ENCODE measurements at places on chromosomes 1 and 21.

GRCh38 chr1:116699605-116700004 is 32.1 kb upstream of the IGSF3 start:
- no peak for DNase-seq

DNA sequence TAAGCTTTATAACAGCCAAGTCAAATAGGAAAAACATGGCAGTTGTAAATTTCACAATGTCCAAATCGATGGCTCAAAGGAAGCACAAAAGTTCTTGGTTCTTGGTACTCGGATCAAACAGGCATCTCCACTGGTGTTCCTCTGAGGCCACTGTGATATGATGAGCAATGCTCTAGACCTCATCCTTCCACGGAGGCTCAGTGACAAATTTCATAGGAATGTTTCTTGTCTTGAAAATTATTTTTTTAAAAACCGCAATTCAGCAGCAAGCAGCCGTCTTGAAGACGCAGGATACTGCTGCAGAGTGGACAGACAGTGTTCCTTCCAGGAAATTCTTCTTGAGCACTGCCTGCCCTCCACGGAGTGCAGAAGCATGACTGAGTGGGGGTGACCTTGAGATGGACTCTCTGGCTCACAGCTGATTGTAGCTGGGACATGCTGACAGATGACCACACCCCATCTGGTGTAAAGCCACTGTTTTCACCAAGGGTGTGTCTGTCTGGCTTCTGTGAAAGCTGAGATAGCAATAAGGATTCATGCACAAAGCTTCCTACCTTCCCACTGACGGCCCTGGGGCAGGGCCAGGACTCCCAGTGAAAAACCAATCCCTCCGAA is 61.9 kb downstream of the TIAM1 start:
- no peak for DNase-seq

GRCh38 chr1:210754878-210755665 is 378.9 kb downstream of the KCNH1 start:
- DNase-seq, result no peak

DNA sequence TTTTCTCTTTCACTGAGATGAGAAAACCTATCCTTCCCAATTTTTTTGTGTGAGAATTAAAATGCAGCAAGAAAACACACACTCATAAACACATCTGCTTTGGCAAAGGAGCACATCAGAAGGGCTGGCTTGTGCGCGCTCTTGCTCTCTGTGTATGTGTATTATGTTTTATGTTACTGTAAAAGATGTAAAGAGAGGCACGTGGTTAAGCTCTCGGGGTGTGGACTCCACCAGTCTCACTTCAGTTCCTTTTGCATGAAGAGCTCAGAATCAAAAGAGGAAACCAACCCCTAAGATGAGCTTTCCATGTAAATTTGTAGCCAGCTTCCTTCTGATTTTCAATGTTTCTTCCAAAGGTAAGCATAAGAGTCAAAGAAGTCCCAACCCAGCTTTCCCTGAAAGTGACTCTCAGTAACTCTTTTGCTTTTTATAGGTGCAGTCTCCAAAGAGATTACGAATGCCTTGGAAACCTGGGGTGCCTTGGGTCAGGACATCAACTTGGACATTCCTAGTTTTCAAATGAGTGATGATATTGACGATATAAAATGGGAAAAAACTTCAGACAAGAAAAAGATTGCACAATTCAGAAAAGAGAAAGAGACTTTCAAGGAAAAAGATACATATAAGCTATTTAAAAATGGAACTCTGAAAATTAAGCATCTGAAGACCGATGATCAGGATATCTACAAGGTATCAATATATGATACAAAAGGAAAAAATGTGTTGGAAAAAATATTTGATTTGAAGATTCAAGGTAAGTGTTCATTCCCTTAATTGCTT is at the start of gene CD2:
CD2 (plus strand) TSS at position 233 of the 780 bp plus-strand sequence; CDS start at position 296, 63 bp downstream.
- DNase-seq, result no peak

DNA sequence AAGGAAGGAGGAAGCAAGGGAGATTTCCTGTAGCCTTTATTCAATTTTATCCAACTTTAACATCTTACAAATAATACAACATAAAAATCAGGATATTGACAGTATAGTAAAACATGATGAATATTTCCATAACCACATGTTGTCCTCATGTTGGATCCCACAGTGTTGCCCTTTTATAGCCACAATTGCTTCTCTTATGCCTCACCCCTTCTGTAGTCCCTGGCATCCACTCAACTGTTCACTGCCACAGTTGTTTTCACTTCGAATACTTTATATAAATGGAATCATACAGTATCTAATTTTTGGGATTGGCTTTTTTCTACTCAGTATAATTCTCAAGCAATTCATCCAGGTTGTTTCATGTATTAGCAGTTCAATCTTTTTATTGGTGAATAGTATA is 44.8 kb downstream of the SRSF11 start:
- DNase-seq, result no peak

- no peak for DNase-seq
Measured at GRCh38 chr1:177800400-177801088, 169.3 kb downstream of the SEC16B start.
